ENCODE measurements at places on chromosomes 12 and 14.

- H3K27me3 ChIP-seq = no peaks in the 10 kb centered on the region
Observed at GRCh38 chr12:124847113-124848074, 16.3 kb downstream of the SCARB1 start.

DNA sequence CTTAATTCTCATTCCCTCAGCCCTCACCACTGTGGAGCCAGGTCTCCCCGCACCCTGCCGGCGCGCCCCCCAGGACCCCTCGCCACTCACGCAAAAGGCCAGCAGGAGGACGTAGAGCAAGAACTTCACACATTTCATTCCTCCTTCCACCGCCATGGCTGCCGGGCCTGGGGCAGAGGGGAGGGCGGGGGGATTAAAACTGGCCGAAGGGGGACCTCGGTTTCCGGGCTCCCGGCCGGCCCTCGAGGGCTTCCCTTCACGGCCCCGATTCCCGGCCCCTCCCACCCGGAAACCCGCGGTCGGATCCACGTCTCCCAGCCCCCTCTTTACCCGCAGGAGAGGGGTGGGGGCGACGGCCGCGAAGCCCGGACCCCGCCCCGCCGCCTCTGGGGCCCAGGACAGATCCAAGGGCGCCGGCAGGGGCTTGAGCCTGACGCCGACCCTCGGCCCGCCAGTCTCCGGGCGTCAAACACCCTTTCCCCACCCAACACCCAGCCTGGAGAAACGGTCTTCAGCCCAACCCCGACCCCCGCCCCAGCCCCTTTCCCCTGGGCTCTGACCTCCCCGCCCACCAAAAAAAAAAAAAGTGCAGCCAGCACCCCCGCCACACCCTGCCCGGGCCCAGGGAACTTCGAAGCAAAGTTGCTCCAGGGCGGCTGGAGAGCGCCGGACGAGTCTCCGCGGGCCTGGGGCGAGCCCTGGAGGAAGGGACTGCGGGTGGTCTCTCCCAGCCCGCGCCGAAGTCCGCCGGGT lies 447 bp downstream of the CD63 start:
- H3K4me3 ChIP-seq = peak overlapping the region; percentile 76
- no peak for DNase-seq
- H3K27ac ChIP-seq = peak overlapping the region; percentile 69
- peaks cover 51% of the 10 kb centered on the region for H3K4me1 ChIP-seq

DNA sequence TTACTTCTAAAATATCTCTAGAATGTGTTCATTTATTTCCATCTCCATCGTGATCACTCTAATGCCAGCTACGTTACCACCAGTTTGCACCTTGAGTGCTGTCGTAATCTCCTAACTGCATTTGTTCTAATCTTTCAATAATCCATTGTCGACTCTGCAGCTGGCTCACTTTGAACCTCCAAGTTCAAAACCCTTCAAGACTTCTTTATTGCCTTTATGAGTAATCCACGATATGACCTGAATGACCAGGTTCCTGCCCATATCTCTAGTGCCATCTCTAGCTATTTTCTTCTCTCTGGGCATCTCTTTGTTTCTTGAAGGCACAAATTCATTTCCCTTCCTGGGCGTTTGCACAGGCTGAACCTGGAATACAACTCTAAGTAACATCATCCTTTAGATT lies 76.7 kb downstream of the SRGAP1 start:
- H3K4me1 ChIP-seq = no peaks in the 10 kb centered on the region
- H3K4me3 ChIP-seq = no peak overlapping the region

DNA sequence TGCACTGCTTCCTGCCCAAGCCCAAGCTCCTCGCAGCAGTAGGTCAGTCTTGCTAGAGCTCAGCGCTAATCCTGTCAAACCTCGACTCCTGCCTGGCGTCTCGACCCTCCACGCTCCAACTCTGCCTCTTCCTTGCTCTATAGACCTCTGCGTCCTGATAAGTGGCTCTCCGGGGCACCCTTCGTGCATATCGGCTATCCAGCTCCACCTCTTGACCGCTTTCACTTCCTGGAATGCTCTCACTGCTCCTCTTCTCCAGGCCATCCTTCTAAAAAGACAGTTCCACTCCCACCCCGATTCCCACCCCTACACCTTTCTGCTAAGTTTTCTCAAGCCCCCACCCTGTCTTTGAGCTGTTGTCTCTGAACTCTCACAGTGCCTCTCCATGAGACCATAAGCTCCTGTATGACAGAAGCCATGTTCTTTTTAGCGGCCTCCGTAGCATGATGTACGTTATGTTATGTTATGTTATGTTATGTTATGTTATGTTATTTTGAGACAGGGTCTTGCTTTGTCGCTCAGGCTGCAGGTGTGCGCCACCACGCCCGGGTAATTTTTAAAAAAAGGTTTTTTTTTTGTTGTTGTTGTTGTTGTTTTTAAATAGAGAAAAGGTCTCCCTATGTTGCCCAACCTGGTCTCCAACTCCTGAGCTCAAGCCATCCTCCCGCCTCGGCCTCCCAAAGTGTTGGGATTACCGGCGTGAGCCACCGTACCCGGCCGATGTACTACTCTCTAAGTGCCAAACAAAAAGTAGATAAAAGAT lies 601 bp downstream of the COX14 start:
- H3K36me3 ChIP-seq = peaks cover 33% of the 10 kb centered on the region
- DNase-seq = no peak
- peak overlapping the region; percentile 94 for H3K4me3 ChIP-seq
- H3K27ac ChIP-seq = peak overlapping the region; percentile 99
- H3K27me3 ChIP-seq = no peaks in the 10 kb centered on the region
- H3K4me1 ChIP-seq = peaks cover 41% of the 10 kb centered on the region

GRCh38 chr14:56664811-56665421 lies 85.3 kb downstream of the TMEM260 start:
- no peaks in the 10 kb centered on the region for H3K4me1 ChIP-seq
- H3K4me3 ChIP-seq = no peak overlapping the region
- H3K27ac ChIP-seq = no peak overlapping the region
- peaks cover 3% of the 10 kb centered on the region for H3K27me3 ChIP-seq
